ENCODE measurements at places on chromosomes 12 and 14.

- DNase-seq: peak; percentile 95
Measured at GRCh38 chr14:75981426-75982265, at the start of gene TGFB3. Gene TGFB3 (minus strand): TSS chr14:75981995. CDS start chr14:75980893, 1,102 bp downstream.

DNA sequence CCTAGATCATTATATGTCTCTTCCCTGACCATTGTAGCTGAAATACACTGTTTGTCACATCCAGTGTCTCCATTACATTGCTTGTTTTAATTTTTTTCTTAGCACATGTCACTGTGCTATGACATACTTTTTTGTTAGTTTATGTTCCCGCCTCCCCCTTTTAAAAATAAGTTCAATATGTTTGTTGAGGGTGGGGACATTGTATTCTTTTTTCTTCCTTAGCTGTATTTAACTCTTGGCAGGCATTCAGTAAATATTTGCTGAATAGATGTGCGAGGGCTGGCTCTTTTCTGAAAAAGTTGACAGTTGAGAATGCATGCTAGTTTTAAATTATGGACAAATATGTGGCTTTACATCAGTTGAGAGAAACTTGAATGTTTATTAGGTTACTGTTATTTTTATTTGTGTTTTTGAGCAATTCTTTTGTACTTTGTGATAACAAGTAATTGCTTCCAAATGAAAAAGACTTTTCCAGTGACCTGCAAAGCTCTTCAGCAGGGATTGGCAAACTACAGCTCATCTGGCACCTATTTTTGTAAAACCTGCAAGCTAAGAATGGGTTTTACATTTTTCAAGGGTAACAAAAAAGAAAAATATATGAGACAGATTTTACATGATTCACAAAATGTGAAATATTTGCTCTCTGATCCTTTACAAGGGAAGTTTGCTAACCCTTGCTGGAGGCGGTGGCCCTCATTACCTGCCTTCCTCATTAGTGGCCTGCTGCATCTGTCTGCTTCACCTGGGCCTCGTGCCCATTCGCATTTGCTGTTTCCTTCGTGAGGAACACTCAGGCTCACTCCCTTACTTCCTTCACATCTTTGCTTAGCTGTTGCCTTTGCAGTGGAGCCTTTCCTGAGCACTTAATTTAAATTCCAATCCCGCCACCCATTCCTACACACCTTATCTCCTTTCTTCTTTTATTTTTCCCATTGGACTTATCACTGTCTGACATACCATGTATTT, 229.4 kb downstream of the ERC1 start:
- DNase-seq: no peak

DNA sequence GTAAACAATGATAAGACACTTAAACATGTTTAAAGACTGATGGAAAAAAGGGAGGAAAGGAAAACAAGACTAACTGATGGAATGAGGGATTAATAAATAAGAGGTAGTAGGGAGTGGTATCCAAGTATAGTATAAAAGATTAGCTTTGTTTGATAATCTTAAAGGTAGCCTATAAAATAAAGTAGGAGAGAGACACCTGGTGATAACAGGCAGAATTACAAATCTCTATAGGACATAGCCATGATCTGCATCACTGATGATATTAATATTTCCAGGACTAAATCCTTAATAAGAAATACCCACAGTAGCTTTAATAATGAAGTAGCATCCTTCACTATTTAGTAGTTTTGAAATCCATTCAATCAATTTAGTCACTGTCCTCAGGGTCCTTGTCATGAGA, 30.4 kb downstream of the DLGAP5 start:
- DNase-seq: peak; percentile 55

DNA sequence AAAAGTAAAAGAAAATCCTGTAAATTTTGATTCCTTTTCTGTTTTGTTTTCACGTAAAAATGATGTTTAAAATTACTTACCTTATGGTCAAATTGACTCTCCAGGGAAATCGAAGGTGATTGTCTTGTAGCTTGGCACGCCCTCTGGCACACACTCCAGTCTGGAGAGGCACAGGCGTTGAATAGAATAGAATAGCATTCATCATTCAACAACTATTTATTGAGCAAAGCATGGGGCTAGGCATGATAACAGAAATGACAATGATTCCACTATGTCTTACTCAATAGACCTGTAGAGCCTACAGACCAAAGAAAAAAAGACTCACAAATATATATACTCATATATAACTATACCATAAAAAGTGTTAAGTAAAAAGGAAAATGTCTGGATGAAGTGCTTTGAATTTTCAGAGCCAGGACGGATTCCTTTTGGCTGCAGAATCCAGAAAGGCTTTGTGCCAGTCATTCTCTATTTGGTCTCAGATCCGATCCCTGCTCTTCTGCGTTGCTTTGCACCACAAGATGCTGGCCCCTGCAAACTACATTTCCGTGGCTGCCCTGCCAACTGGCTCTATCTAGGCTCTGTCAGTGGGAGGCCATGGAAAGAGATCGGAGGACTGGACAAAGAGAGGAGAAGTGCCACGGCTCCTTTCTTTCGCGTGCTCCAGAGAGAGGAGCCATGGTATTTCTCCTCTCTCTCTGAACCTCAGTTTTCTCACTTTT, 231.8 kb downstream of the CRADD start:
- DNase-seq: peak; percentile 40

Data from fibroblast of upper back skin (primary cell).